ENCODE measurements at places on chromosomes 4 and X. TPM values are rescaled to one million over a fixed set of nuclear protein-coding genes. Genes with fewer than 3 reads are reported as not detected.

Gene MAGEA6
- polyA plus RNA-seq, result not detected

Gene SPANXA2
- polyA plus RNA-seq, result not detected

Gene CFI
- 1.0 TPM for polyA plus RNA-seq

Gene PLAC8
- polyA plus RNA-seq, result 3.2 TPM

Gene CXCL11
- polyA plus RNA-seq, result 0.46 TPM

Gene RASGEF1B
- polyA plus RNA-seq, result 8.3 TPM

Gene HELT
- not detected for polyA plus RNA-seq

Gene PABPC1L2B
- polyA plus RNA-seq, result not detected

Gene FGFR3
- polyA plus RNA-seq, result 2.4 TPM

Gene CT83
- polyA plus RNA-seq, result not detected

Gene S100G
- 2.4 TPM for polyA plus RNA-seq

Gene TMEM31
- polyA plus RNA-seq, result not detected

Gene ANKRD50
- polyA plus RNA-seq, result 10.0 TPM

Gene CFAP99
- polyA plus RNA-seq, result not detected

Measured in aorta (tissue), 5 donors.